ENCODE measurements at places on chromosomes 13 and 19. TPM values are rescaled to one million over a fixed set of nuclear protein-coding genes. Genes with fewer than 3 reads are reported as not detected.
A peak's percentile ranks its signal among the peaks of the same experiment; 100 is the strongest.

DNA sequence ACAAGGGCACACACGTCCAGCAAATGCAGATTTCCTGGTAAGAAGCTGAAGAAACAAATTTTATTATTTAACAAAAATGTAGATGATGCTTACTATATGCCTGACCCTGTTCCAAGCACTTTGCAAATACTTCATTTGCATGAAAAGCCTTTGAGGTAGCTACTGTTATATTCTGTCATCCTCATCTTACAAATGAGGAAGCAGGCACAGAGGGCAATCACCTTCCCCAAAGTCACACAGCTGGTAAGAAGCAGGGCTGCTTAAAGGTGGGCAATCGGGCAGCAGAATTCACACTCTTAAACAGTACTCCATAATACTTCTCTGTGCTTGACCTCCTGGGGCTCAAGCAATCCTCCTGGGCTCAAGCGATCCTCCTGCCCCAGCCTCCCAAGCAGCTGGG lies 18.3 kb upstream of the PNMA8C start:
- DNase-seq, result no peak
- no peaks in the 10 kb centered on the region for H3K36me3 ChIP-seq
- no peak overlapping the region for H3K4me3 ChIP-seq
- no peak overlapping the region for H3K27ac ChIP-seq
- H3K27me3 ChIP-seq, result peaks cover 14% of the 10 kb centered on the region

DNA sequence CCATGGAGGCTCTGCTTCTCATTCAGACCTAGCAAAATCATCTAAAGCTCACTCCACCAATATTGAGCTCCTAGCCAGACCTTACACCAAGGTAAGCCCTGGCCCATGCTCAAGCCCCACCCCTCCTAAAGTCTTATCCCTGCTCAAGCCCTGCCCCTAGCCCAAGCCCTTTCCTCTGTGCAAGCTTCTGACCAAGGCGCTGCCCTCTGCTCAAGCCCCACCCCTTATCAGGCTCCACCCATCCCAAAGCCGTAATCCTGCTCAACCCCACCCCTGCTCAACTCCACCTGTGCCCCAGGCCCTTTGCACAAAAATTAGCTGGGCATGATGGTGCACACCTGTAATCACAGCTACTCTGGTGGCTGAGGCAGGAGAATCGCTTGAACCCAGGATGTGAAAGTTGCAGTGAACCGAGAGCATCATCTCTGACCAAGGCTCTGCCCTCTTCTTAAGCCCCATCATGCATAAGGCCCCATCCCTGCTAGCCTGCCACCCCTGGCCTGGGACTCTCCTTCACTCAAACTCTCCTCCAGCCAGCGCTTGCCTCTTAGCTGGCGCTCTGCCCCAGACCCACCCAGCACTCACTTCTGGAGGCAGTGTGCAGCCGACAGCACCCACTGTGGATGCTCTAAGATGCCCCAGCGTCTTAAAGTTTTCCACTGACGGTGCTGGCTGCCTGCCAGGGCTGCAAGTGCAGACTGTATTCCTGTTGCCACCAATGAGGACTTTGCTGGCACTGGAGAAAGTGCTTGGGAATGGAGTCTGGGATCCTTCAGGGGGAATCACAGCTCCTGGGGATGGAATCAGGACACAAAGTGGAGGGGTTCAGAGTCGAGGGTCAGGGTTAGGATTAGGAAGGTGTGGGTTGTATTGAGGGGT lies 16.5 kb downstream of the KLK4 start:
- no peaks in the 10 kb centered on the region for H3K36me3 ChIP-seq
- no peak for DNase-seq
- no peak overlapping the region for H3K4me3 ChIP-seq
- no peaks in the 10 kb centered on the region for H3K27me3 ChIP-seq
- H3K27ac ChIP-seq, result no peak overlapping the region

DNA sequence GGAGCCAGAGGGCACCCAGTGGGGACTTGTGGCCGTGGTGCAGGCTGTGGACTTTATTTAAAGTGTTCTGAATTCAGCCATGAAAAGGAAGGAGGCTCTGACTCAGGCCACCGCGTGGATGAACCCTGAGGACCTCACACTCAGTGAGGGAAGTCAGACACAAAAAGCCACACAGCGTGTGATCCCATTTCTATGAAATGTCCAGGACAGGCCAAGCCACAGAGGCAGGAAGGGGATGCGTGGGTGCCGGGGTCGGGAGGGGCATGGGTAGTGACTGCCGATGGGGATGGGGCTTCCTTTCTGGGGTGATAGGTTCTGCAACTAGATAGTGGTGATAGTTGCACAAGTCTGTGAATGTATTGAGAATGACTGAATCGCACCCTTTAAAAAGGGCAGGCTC lies 8.7 kb upstream of the ZBTB7A start:
- peaks cover 24% of the 10 kb centered on the region for H3K4me1 ChIP-seq
- no peaks in the 10 kb centered on the region for H3K36me3 ChIP-seq
- no peak for DNase-seq
- no peak overlapping the region for H3K27ac ChIP-seq
- no peak overlapping the region for H3K4me3 ChIP-seq
- H3K27me3 ChIP-seq, result no peaks in the 10 kb centered on the region

- H3K36me3 ChIP-seq, result peaks cover 75% of the 10 kb centered on the region
- no peak overlapping the region for H3K27ac ChIP-seq
- H3K27me3 ChIP-seq, result no peaks in the 10 kb centered on the region
- no peak for DNase-seq
Observed at GRCh38 chr19:4704317-4704673, 19.3 kb downstream of the DPP9 start.

DNA sequence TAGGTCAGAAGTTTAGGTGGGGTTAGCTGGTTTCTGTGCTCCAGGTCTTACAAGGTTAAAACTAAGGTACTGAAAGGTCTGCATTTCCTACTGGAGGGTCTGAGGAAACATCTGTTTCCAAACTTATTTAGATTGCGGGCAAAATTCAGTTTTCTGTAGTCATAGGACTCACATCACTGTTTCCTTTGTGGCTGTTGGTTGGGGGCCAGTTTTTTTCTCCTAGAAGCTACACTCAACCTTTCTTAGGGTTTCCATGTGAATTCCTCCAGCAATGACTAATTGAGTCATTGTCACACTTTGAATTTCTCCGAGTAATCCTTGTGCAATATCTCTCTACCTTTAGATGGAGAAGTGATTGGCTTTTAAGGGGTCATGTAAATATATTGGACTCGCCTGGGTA lies 773.4 kb upstream of the SLITRK1 start:
- no peaks in the 10 kb centered on the region for H3K36me3 ChIP-seq
- H3K4me3 ChIP-seq, result no peak overlapping the region
- DNase-seq, result no peak
- H3K27ac ChIP-seq, result no peak overlapping the region
- H3K4me1 ChIP-seq, result no peaks in the 10 kb centered on the region
- no peaks in the 10 kb centered on the region for H3K27me3 ChIP-seq

DNA sequence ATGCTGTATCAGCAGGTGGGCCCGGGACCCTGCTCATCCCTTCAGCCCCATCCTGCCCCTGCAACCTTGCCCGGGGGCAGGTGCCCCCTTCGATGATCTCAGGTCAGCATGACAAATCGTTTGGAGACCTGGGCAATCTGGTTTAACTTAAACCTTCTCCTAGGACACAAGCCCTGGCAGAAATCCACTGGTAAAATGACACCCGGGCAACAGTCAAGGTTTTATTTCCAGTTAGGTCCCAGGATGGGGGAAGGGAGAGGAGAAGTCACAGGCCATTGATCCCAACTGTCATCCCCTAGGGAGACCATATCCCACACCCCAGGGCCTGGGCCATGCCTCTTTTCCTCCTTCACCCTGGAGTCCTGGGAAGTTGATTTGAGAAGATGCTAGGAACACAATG lies 1.8 kb upstream of the PLIN5 start:
- DNase-seq, result no peak
- H3K27ac ChIP-seq, result no peak overlapping the region
- peaks cover 9% of the 10 kb centered on the region for H3K36me3 ChIP-seq
- H3K27me3 ChIP-seq, result peaks cover 3% of the 10 kb centered on the region
- H3K4me3 ChIP-seq, result no peak overlapping the region

DNA sequence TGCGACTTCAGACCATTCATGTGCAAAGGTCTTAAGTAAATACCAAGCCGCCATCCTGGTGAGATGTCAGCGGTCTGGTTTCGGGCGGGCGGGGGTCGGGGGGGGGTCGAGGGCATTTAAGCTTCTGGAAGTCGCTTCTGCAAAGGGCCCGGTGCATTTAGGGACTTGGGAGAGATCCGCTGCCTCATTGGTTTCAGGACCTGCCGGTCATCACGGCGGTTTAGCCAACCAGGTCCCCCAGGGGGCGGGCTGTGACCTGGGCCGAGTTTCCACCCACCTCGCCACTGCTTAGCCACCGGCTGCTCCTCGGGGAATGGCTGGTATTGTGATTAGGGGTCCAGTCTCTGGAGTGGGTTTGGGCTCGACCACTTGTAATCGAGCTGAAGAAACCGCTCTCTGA lies 7.8 kb downstream of the ANKLE1 start:
- H3K27ac ChIP-seq, result peak overlapping the region; percentile 35
- peak; percentile 94 for DNase-seq
- no peak overlapping the region for H3K4me3 ChIP-seq
- no peaks in the 10 kb centered on the region for H3K27me3 ChIP-seq
- peaks cover 13% of the 10 kb centered on the region for H3K4me1 ChIP-seq

- H3K36me3 ChIP-seq, result no peaks in the 10 kb centered on the region
- peaks cover 45% of the 10 kb centered on the region for H3K27me3 ChIP-seq
- no peak overlapping the region for H3K27ac ChIP-seq
- no peak overlapping the region for H3K4me3 ChIP-seq
- H3K4me1 ChIP-seq, result peaks cover 3% of the 10 kb centered on the region
Observed at GRCh38 chr19:13255041-13255718, 105.0 kb downstream of the IER2 start.

- peaks cover 52% of the 10 kb centered on the region for H3K36me3 ChIP-seq
- no peak overlapping the region for H3K27ac ChIP-seq
- DNase-seq, result no peak
Observed at GRCh38 chr19:55391191-55391670, 5.5 kb downstream of the RPL28 start.

GRCh38 chr13:41668130-41668757 lies 210.9 kb downstream of the RGCC start:
- H3K27me3 ChIP-seq, result no peaks in the 10 kb centered on the region
- DNase-seq, result peak; percentile 45
- no peaks in the 10 kb centered on the region for H3K36me3 ChIP-seq

- H3K4me3 ChIP-seq, result no peak overlapping the region
- no peaks in the 10 kb centered on the region for H3K36me3 ChIP-seq
- H3K4me1 ChIP-seq, result no peaks in the 10 kb centered on the region
- no peak overlapping the region for H3K27ac ChIP-seq
- DNase-seq, result no peak
Observed at GRCh38 chr19:30376272-30376671, 4.1 kb downstream of the ZNF536 start.

GRCh38 chr13:46866150-46866549 lies 30.7 kb downstream of the HTR2A start:
- no peaks in the 10 kb centered on the region for H3K36me3 ChIP-seq
- H3K27ac ChIP-seq, result no peak overlapping the region
- no peaks in the 10 kb centered on the region for H3K27me3 ChIP-seq
- H3K4me1 ChIP-seq, result no peaks in the 10 kb centered on the region
- H3K4me3 ChIP-seq, result no peak overlapping the region

DNA sequence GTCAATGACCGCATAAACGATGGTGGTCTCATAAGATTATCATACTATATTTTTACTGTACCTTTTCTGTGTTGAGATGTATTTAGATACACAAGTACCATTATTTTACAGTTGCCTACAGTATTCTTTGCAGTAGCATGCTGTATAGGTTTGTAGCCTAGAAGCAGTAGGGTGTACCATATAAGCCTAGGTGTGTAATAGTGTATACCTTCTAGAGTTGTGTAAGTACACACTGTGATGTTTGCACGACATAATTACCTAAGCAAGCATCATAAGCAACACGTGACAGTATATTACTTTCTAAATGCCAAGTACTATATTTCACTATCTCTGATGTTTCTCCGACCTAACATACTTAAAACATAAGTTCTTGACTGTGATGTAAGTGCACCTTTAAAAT lies 2.7 kb downstream of the LPAR6 start:
- no peak for DNase-seq
- no peak overlapping the region for H3K4me3 ChIP-seq
- H3K36me3 ChIP-seq, result no peaks in the 10 kb centered on the region
- no peaks in the 10 kb centered on the region for H3K27me3 ChIP-seq
- H3K4me1 ChIP-seq, result no peaks in the 10 kb centered on the region
- no peak overlapping the region for H3K27ac ChIP-seq

DNA sequence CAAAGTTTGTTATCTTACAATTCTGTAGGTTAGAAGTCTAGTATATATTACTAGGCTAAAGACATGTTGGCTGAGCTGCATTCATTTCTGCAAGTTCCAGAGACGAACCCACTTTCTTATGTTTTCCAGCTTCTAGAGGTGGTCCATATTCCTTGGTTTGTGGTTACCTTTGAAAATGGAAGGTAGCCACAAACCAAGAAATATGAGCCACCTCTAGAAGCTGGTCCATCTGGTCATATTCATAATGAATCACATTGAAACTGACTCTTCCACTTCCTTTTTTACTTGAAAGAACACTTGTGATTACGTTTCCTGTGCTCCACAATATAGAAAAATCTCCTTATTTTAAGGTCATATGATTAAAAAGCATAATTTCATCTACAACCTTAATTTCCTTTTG lies 943.0 kb upstream of the PCDH9 start:
- DNase-seq, result no peak
- no peak overlapping the region for H3K27ac ChIP-seq
- H3K4me3 ChIP-seq, result no peak overlapping the region

DNA sequence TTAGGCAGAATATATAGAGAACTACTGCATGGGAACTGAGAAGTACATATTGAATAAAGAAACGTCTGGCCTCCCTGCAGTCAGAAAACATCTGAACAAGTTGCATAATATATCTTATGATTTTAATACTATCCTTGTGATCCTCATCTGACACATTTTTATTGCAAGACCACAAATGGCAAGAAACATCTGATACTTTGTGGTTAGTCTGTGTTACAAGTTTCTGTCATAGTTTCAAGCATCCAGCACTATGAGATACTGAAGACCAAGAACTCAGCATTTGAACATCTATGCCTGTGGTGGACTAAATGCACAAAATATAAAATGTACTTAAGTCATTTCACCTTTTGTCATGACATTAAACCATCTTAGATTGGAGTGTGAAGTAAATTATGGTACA lies 1175.8 kb upstream of the MIR17HG start:
- H3K4me3 ChIP-seq, result no peak overlapping the region
- no peaks in the 10 kb centered on the region for H3K27me3 ChIP-seq
- H3K27ac ChIP-seq, result no peak overlapping the region
- no peaks in the 10 kb centered on the region for H3K36me3 ChIP-seq
- no peaks in the 10 kb centered on the region for H3K4me1 ChIP-seq
- DNase-seq, result no peak

GRCh38 chr19:44644402-44645016 lies 799 bp downstream of the PVR start:
- no peaks in the 10 kb centered on the region for H3K36me3 ChIP-seq
- peak overlapping the region; percentile 74 for H3K4me3 ChIP-seq
- no peaks in the 10 kb centered on the region for H3K27me3 ChIP-seq
- H3K27ac ChIP-seq, result peak overlapping the region; percentile 60
- DNase-seq, result peak; percentile 34
- peaks cover 22% of the 10 kb centered on the region for H3K4me1 ChIP-seq

Gene ZNF793
- polyA plus RNA-seq, result not detected

Gene GJA3
- polyA plus RNA-seq, result not detected

Gene LRRC63
- polyA plus RNA-seq, result 0.19 TPM

Gene LAIR2
- not detected for polyA plus RNA-seq

Gene YJEFN3
- polyA plus RNA-seq, result 4.8 TPM

Gene OVOL3
- not detected for polyA plus RNA-seq

Gene C19orf81
- polyA plus RNA-seq, result 35.9 TPM

Gene PHLDB3
- 11.4 TPM for polyA plus RNA-seq

Gene CEACAM16
- not detected for polyA plus RNA-seq

Gene STAP2
- polyA plus RNA-seq, result 9.8 TPM

Measured in K562 (cell line).